Astrocyte (in vitro differentiated cells and primary cell): ENCODE measurements at places on chromosomes 6 and 20.

DNA sequence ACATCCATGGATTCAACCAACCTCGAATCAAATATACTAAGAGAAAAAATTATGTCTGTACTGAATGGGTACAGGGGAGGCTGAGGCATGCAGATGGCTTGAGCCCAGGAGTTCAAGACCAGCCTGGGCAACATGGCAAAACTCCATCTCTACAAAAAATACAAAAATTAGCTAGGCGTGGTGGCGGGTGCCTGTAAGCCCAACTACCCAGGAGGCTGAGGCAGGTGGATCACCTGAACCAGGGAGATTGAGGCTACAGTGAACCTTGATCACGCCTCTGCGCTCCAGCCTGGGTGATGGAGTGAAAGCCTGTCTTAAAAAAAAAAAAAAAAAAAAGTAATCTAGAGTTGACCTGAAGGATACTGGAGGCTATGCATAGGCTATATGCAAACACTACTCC is 219.1 kb upstream of the SNX9 start:
- no peak for DNase-seq

- DNase-seq: no peak
These were observed 219.3 kb upstream of the GGTLC1 start for GRCh38 chr20:24207803-24208300.

DNA sequence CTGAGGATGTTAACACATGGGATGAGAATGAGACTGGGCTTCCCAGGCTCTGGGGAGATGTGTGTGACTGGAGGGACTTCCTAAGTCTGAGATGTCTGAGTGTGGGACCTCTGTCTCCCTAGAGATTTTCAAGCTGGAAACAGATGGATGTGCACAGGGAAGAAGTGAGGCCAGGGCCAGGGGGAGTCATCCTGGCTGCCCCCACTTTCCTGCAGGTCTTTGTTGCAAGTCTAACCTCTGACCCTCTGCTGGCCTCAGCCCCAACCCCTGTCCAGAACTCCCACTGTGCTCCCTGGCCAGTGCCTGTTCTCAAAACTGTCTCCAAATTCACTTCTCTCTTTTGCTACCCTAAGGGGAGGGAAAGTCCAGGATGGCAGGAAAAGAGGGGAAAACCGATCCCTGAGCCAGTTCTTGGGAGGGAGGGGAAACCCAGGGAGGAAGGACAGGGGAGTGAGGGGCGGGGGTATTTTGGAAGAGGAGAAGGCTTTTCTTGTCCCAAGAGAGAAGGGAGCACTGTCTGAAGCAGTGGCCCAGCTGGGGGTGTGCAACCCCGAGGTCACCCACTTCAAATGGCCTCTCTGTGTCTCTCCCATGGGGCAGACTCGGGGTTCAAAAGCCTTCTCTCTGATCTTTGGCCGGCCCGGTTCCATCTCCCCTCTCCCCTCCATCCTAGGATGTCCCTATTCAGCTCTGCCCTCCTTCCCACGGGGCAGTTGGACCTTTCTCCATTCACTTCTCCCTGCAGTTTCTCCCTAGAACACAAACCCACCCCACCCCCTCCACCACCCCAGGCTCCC is 3.1 kb downstream of the PPP1R18 start:
- no peak for DNase-seq

DNA sequence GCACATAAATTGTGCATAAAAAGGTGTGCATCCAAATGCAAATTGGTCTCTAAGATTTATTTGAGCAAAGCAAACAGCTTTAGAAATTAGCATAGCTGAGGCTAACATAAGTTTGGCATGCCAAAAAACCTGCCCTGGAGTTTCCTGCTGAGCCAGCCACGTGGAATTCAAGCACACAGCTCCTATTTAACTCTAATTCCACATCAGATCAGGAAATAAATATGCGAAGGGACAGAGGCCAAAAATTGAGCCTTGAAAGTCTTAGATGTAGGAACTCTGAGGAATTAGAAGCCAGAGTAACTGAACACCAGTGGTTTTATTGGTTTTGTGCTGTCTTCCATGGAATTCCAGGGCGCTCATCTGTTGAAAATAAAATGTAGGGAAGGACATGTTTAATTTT is 19.6 kb downstream of the SOBP start:
- DNase-seq: peak; percentile 82

DNA sequence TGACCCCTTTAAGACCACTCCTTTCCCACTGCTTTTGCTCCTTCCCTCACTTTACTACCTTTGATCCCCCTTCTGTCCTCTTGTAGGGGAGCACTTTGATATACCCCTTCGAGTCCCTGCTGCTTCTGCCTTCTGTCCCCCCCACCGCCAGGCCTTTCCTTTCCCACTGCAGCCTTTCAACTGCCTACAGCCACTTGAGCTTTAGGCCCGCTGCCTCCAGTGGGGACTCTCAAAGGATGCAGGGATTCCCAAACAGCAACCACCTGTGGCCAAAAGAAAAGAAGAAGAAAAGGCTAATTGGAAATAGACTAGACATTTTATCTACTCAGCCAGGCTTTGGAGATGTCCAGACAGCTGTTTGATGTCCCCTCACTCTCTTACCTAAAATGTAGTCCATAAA is 77.0 kb upstream of the DTNBP1 start:
- DNase-seq: no peak

GRCh38 chr20:23156842-23157423 is 70.8 kb upstream of the CD93 start:
- DNase-seq: no peak

DNA sequence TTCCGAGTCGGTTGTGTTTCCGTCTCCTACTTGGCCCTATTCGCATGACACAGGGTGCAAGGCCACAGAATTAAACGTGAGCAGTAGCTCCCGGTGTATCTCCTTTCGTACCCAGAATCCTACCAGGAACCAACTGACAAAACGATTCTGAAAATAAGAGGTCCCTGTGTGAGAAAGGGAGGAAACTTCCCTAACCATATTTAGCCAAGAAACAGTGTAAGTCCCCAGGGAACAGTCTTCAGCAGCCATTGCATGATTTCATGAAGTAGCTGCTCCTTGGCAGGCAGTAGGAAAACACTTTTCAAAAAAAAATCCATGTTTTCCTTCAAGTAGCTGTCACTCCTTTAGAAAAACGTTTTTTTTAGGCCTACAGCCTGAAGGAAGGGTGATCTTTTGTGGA is 46.9 kb downstream of the PDE10A start:
- no peak for DNase-seq

DNA sequence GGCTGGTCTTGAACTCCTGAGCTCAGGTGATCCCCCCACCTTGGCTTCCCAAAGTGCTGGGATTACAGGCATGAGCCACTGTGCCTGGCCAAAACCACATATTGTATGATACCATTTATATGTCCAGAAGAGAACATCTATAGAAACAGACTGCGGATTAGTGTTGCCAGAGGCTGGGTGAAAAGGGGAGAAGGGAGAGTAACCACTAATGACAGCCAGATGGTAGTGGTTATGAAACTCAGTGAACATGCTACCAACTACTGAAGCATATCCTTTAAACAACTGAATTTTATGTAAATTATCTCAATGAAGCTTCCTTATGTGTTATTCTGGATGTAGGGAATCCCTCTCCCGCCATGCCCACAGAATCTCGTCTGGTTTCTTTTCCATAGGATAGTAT is 15.7 kb downstream of the SLC23A2 start:
- no peak for DNase-seq

GRCh38 chr6:18503593-18504231 is 116.6 kb downstream of the RNF144B start:
- peak; percentile 59 for DNase-seq

- DNase-seq: no peak
These were observed 226.3 kb downstream of the KIF16B start for GRCh38 chr20:16346956-16347355.

GRCh38 chr20:38466171-38466570 is 6.5 kb upstream of the RALGAPB start:
- no peak for DNase-seq
